ENCODE measurements at places on chromosomes 1 and 21. TPM values are rescaled to one million over a fixed set of nuclear protein-coding genes. Genes with fewer than 3 reads are reported as not detected.

The PGLYRP4 gene
- not detected for total RNA-seq

DNA sequence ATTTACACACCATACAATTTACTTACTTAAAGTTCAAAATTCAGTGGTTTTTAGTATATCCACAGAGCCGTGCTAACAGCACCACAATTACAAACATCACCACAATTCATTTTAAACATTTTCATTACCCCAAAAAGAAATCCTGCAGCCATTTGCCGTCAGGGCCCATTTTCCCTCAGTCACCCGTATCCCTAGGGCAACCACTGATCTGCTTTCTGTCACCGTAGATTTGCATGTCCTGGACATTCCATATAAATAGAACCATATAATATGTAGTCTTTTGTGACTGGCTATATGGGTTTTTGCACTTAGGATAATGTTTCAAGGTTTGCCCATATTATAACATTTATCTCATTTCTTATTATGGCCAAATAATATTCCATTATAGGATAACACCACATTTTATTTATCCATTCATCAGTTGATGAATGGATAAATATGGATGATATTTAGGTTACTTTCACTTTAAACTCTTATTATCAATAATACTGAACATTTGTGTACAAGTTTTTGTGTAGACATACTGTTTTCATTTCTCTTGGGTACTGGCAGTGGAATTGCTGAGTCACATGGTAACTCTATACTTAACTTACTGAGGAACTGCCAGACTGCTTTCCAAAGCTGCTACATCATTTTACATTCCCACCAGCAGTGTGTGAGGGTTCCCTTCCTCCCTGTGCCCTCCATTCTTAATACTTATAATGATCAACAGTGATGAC lies 68.9 kb downstream of the ST3GAL3 start:
- DNase-seq: no peak

GRCh38 chr21:46368533-46369285 lies 44.8 kb downstream of the PCNT start:
- no peak for DNase-seq

DNA sequence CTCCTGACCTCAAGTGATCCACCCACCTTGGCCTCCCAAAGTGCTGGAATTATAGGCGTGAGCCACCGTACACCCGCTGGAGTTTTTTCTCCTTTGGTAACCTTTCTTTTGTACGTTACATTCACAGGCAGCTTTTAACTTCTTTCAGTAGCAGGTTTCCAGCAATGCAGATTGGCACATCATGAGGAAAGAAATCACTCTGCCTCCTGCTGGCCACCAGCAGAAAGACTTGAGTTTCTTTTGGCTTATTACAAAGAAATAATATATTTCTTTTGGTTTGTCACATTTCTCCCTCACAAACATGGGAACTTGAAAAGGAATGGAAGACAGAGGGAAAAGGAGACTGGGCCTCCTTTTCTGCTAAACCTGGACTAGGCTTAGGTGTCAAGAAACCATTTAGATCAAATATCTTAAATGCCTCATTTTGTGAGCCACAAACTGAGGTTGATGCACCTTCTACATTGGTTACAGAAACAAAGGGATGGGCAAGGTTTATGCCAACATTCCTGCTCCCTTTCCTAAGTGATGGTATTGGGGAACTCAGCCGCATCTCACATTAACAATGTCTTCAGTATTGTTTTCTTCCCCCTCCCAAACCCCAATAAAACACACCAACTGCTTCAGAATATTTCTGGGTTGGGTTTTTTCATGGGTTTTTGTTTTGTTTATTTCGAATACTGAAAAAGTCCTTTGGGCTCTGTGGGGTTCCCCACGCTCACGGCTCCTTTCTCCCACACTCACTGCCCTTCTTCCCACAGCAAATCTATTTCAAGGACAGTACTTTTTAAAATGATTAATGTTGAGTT lies 7.7 kb downstream of the ENSA start:
- peak; percentile 51 for DNase-seq

The RHCE gene
- total RNA-seq: 89.9 TPM

The NTMT2 gene
- total RNA-seq: not detected

DNA sequence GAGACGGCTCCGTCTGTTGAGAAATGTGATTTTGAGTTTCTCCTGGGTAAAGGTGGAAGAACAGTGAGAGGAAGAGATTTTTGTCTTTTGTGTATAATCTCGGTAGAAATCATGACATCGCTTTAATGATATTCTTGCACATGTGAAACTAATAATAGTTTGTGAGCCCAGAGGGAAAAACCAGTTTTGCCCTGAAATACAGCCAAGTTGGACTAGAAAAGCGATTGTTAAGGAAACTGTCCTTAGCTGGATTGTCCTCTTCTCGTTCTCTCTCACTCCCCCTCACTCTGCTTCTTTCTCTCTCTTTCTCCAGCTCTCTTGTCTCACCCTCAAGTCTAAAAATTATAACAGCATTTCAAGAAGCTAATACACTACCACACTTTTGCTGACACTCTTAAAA lies 17.1 kb downstream of the KCNJ6 start:
- DNase-seq: no peak

The RIIAD1 gene
- total RNA-seq: not detected

DNA sequence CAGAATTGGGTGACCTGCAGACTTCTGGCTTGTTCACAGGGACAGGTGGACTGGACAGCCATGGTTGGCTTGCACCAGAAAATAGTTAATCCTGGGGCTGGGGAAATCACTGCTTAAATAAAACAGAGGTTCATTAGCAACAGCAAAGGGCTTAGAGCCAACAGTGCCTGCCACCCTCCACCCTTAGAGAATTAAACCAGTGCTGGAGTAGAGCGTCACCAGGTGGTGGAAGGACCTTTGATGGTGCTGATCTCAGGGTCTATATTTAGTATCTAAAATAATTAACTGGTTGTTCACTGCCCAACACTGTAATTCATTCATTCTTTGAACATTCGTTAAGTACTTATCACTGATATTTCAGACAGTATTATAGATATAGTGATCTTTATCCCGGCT lies 34.7 kb upstream of the PDE9A start:
- no peak for DNase-seq

DNA sequence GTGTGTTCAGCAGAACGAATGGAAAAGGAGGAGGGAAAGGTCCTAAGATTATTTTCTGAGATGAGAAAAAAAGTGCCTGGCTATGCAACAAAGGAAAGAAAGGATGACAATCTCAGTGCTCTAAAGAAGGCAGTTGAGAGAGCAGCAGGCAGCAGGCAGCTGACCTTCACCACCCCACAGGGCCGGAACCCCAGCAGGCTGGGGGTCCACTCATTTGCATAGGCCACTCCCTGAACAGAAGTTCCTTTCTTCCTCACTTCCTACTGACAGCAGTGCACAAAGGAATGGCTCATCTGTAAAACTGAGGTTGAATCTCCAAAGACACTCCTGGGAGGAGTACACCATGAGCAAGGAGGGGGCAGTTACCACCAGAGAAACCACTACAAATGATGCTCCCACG lies 41.4 kb upstream of the TNR start:
- DNase-seq: no peak

The SYT11 gene
- 1.2 TPM for total RNA-seq

GRCh38 chr1:186798960-186799688 lies 29.6 kb upstream of the PLA2G4A start:
- no peak for DNase-seq

The KLHDC7A gene
- total RNA-seq: 6.6 TPM

DNA sequence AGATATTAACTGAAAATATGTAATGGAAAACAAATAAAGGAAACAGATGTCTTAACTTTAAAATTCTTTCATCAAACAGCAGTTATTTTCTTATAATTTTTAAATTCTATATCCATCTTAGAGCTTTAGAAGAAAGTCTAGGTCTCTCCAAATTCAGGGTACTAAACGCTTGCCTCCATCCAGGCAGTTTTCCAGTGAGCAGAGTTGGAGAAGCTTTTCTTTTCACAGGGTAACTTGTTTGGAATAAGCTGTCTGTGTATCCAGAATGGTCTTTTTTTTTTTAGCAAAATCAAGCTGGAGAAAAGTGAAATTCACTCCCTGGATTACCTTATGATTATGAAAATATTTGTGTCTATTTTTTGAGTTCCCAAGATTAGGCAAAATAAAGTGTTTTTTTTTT lies 88.6 kb downstream of the DDAH1 start:
- DNase-seq: no peak

- no peak for DNase-seq
Observed at GRCh38 chr1:51272916-51273315, 36.8 kb downstream of the RNF11 start.

DNA sequence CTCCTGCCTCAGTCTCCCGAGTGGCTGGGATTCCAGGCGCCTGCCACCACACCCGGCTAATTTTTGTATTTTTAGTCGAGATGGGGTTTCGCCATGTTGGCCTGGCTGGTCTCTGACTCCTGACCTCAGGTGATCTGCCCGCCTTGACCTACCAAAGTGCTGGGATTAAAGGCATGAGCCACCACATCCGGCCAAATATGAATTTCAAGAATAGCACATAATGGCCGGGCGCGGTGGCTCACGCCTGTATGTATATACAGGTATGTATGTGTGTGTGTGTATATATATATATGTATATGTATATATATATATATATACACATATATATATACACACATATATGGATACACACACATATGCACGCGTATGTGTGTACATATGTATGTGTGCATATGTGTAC lies 95.2 kb downstream of the ZP4 start:
- DNase-seq: no peak

- DNase-seq: no peak
Observed at GRCh38 chr1:20600156-20600555, 11.3 kb downstream of the CDA start.

DNA sequence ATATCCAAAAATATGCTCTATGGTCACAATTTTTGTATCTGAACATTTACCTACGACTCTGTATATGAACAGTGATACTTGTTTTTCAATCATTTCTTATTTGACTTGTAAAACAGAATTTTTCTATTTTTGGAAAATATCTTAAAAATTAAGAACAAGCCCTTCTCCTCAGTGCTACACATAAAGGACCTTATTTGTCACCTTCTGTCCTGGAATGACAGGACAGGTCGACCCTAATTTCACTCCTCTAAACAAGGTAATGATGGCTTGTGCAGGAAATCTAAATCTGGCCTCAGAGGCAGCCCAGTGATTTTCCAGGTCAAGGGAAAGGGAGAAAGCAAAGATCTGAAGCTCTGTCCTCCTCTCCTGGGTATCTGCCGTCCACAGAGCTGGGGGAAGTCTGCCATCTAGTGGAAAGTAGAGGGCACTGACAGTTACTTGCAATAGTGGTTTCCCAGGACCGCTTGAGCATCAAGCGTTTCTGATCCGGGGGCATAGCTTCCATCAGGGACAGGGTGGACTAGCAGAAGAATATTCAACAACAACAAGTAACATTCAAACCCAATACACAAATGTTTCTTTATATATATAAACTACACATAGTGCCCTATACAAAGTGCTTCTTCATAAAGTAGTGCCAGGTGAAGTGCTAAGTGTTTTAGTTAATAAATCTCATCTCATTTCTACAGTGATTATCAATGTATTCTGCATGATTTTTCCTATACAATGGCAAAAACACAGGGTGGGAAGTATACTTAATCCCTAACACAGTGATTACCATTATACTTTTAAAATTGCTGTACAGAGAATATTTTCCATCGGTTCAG lies 74.6 kb downstream of the SLC25A24 start:
- DNase-seq: peak; percentile 46

The PADI1 gene
- total RNA-seq: 4.9 TPM

DNA sequence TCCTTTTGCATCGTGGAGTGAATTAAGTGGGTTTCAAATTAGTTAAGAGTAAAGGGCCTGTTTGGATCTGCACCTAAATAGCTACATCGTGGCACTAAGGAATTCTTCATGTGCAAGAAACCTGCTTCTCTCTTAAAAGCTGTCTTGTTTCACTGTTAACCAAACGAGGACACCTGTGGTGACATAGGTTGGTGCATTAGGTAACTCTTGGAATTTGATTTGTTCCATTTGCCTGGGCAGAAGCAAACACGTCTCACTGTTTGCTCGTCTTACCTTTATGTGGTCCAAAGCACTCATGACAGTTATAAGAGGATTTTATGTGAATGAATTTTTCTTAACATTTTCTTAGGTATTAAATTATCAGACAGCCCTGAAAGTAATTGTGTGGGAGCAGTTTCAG lies 60.9 kb downstream of the PRDM2 start:
- no peak for DNase-seq

DNA sequence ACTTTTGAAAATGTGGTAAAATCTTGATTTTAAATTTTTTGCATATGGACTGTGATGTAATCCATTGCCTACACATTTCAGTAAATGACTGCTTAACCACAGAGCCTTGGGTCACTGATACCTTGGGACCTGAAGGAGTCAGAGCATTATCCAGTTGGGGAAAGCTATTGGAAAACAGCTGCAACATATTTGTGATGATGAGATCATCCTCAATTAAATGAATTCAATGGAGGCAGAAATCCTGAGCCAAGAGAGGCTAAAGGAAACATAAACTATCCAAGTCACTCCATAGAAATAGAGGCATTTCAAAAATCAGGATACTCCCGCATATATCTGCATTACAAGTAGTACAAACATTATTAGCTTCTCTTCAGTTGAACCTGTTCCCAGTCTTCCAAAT lies 99.8 kb upstream of the PRMT6 start:
- DNase-seq: no peak

- no peak for DNase-seq
Observed at GRCh38 chr1:61143821-61144424, 61.6 kb downstream of the NFIA start.

The CCDC185 gene
- not detected for total RNA-seq

GRCh38 chr1:229757226-229757625 lies 131.2 kb downstream of the URB2 start:
- DNase-seq: no peak

The INPP5B gene
- 30.9 TPM for total RNA-seq
